Left colon (tissue), 2 donors: ENCODE measurements at places on chromosomes 4 and X. TPM values are rescaled to one million over a fixed set of nuclear protein-coding genes. Genes with fewer than 3 reads are reported as not detected.

Gene ENAM
- not detected for total RNA-seq

Gene TRIM61
- total RNA-seq: 0.20 TPM

Gene WDR17
- 0.89 TPM for total RNA-seq

Gene NEIL3
- total RNA-seq: 2.3 TPM

Gene TMEM271
- total RNA-seq: not detected

Gene SPIN4
- total RNA-seq: 4.6 TPM

Gene ENPEP
- total RNA-seq: 1.6 TPM

Gene APBB2
- total RNA-seq: 30.7 TPM

Gene MID2
- 8.5 TPM for total RNA-seq

Gene UGT2B10
- 0.58 TPM for total RNA-seq

Gene IL21
- total RNA-seq: not detected

Gene CT45A2
- total RNA-seq: not detected

Gene AMBN
- total RNA-seq: not detected

Gene SPATA18
- total RNA-seq: 11.0 TPM

Gene INTU
- total RNA-seq: 3.8 TPM

Gene SCML2
- total RNA-seq: 1.3 TPM

Gene SSX4
- total RNA-seq: not detected

Gene RASSF6
- total RNA-seq: 27.4 TPM

Gene HTN1
- total RNA-seq: not detected

Gene ASB12
- total RNA-seq: 0.34 TPM

Gene FREM3
- not detected for total RNA-seq

Gene UTP3
- 19.7 TPM for total RNA-seq
